ENCODE measurements at places on chromosomes 5 and 9.

DNA sequence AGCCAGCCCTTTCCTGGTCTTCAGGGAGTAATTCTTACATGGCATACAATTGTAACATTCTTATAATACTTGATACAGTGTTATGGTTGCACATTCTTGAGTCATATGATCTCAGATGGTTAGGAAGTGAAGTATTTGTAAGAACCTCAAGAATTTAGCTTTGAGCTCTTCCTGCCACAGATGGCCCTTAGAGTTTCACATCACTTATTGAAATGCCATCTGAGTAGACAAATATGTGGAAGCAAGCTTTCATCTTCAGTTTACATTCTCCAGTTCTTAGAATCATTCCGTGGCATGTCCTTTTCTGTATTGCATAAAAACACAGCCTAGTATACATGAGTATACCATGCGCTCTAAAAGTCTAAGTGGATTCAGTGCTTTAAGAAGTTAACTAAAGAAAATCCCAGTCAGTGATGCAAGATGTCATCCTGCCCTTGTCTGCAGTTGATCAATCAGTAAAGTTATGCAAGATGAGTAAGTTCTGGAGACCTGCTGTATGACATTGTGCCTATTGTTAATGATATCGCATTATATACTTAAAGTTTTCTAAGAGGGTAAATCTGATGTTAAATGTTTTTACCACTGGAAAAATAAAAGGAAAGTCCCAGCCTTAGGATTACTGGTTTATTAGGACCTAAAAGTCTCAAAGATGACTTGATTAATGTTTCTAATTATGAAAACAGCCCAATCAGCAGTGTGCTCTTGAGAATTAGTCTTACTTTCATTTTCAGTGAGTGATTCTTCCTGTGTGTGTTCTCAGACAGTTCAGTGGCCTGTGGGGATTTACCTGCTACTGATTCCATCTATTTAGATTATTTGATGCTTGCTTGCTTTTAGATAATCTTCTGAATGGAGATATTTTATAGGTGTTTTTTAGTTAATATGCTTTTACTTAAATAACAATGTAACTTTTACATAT is 29.4 kb downstream of the RHOBTB3 start:
- DNase-seq = peak; percentile 90

GRCh38 chr5:96112123-96112670 is 150.5 kb upstream of the ELL2 start:
- DNase-seq = no peak

DNA sequence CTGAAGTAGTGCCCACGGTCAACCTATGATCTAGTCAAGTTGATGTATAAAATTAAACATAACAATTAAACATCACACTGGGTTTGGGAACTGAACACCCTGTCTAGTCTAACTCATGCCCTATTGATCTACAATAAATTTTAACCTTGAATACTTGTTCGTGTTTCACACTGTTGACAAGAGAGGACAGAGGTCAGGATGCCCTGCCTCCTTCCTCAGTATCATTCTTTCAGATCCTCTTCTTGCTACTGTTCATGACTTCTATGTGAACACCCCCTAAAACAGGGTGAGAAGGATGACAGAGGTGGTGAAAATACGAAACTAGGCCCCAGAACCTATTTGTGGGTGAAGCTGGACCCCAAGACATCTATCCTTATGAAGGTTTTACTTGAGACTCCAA is 8.1 kb upstream of the MAT2B start:
- no peak for DNase-seq

GRCh38 chr5:173472164-173472563 is 143.9 kb upstream of the STC2 start:
- peak; percentile 83 for DNase-seq

- DNase-seq = no peak
Observed at GRCh38 chr5:139698490-139699146, 50.5 kb downstream of the CXXC5 start.

GRCh38 chr9:112898872-112899311 is 8.2 kb upstream of the SLC46A2 start:
- DNase-seq = no peak

- no peak for DNase-seq
Observed at GRCh38 chr5:147504011-147504410, 5.9 kb downstream of the DPYSL3 start.

GRCh38 chr9:36222449-36222848 is 31.7 kb downstream of the CLTA start:
- no peak for DNase-seq

GRCh38 chr9:83220730-83221129 is 157.8 kb upstream of the RASEF start:
- DNase-seq = peak; percentile 84

DNA sequence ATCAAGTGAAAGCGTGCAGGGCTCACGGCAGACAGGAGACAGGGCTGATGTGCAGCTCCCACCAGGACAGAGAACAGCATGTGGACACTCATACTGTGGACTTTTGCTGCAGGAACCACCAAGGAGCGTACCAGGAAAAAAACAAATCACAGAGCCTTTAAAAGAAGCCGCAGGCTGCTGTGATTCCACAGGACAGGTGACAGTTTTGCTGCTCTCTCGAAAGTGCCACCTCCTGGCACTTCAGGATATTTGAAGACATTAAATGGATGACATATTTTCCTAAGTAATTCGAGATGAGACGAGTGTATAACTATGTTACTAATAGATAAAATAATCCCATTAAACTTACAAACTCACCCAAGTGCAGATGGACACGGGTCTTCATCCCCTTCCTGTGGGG is 29.3 kb downstream of the ZDHHC11 start:
- DNase-seq = no peak

DNA sequence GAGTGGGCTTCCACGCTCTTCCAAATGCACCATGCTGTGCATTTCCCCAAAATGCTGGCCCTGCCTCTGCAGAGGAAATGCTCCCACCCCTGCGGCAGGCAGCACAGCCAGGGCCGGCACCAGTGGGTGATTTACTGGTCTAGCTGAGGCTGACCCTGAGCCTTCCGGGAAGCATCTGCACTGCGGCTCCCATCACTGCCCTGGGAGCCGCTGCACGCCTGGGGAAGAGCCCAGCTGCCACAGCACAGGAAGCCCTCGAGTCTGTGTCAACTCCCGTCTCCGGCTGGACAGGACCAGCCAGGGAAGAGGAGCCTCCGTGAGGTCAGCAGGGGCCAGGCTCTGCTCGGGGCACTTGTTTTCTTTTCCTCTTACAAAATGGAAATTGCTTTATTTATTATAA is 25.1 kb upstream of the EEIG1 start:
- DNase-seq = no peak

GRCh38 chr5:142032747-142033631 is 20.2 kb upstream of the GNPDA1 start:
- no peak for DNase-seq

DNA sequence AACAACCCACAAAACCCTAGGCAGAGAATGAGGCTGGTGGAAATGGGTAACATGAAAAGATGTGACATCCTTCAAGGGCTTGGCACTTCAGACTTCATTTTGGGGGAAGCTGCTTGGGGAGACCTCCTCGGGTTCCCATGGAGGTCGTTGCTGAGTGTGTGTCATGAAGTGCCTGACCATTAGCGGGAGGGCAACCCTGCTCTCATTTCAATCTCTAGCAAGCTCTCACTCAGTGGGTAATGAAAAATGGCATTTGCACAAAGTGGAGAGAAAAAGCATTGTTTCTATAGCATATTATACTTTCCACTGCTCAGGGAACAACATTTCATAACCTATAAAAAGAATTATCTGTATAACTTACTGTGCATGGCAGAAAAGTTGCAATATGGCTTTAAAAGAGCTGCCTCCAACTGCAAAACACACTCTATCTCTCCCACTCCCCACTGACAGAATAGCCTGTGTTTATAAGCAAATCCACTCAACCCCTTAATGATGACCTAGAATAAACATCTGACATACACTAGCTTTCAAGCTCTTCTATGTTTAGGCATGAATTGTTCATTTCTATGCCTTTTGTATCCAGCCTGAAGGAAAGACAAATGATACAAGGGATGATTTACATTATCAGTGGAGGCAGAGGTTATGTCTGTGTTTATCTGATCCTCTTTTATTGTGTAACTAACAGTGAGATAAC is 357.2 kb downstream of the ZSWIM6 start:
- DNase-seq = no peak

GRCh38 chr9:98302938-98303632 is 47.6 kb upstream of the TBC1D2 start:
- no peak for DNase-seq

DNA sequence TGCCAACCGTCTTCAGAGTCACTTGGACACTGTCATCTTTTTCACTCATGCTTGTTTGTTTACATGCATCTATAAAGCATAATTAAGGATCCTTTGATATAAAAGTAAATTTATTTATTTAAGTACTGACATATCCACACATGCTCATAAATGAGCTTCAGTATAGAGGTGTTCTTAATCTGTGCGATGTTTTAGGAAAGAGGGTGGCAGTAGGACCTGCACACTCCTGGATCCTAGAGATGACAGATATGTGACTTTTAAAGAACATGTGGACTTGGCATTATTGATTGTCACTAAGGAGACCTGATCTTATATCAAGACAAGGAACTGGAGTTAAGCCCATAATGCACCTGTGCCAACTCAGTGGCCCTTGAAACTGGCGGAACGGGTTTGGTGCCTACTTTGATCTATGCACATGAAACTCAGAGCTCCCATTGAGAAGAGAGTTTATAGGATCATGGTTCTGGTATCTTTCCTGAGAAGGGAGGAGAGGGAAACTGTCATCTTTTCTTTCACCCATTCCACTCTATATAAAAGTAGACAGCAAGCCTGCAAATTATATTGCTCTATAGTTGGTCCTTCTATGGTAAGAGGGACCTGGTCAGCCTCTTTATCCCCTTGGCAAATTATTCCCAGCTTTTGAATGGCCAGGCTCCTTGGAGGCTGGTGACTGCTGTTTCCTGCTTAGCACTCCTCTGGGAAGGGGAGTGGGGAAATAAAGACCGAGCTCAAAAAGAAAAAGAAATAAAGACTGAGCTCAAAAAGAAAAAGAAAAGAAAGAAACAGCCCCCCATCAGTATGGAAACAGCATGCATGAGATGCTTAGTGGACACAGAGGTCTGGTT is 57.8 kb upstream of the LIFR start:
- no peak for DNase-seq

DNA sequence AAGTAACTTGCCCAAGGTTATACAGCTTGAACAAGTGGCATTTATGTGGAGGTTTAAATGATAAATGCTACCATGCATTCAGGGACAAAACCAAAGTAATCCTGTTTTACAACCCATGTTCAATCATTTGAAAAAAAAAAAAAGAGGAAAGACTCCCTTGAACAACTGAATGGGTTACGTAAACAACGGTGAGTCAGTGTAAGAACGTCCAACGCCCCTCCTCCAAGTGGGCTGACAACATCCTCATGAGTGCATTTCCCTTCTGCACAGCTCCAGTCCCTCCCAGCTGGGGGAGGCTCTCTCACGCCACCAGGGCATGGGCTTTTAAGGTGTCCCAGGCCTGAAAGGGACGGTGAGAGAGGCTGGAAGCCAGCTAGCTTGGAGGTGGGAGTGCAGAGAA is 90.0 kb downstream of the PRRT1B start:
- DNase-seq = peak; percentile 97

GRCh38 chr5:173925449-173926071 is 37.4 kb downstream of the CPEB4 start:
- DNase-seq = no peak

DNA sequence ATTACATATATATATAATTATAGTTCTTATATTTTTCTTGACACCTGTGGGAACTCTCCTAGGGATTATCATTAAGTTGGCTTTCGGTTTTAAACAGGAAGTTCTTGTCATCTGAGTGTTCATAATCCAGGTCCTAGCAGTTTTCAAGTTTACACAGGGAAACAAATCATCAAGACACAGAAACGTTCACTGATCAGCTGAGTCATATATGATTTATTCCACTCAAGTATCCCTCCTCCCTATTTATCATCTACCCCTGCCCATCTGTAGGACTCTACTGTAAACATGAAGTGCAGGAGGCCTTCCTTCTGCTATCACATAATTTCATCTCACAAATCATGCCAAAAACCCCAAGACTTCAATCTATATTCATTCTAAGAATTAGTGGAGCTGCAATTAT is 6.3 kb downstream of the SLC25A51 start:
- DNase-seq = no peak

Measured in kidney epithelial cell (primary cell).